NCI-H2029 (cell line): ENCODE measurements at places on chromosomes 2 and 18.

- DNase-seq: no peak
Measured at GRCh38 chr2:209726311-209726710, 45.3 kb upstream of the UNC80 start.

DNA sequence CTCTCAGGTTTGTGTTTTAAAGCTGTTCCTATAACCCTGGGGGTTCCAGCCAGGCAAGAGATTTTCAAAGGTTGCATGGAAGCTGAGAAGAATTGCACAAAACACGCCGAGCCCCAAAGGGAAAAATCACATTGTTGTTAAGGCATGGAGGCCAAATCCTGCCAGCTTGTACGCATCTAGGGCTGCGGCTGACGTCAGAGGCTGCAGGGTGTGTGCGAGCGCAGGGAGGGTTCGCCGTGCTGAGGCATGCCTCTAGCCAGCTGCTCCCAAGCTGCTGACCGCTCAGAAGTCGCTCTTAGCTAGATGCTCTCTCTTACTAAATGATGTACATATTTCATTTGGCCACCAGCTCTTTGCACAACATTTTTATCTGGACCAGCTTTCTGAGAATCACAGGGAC, 191.8 kb downstream of the LPIN1 start:
- no peak for DNase-seq

GRCh38 chr2:26174691-26175465, 2.0 kb downstream of the GAREM2 start:
- DNase-seq: no peak

GRCh38 chr2:11411768-11412448, 54.1 kb downstream of the E2F6 start:
- peak; percentile 24 for DNase-seq

DNA sequence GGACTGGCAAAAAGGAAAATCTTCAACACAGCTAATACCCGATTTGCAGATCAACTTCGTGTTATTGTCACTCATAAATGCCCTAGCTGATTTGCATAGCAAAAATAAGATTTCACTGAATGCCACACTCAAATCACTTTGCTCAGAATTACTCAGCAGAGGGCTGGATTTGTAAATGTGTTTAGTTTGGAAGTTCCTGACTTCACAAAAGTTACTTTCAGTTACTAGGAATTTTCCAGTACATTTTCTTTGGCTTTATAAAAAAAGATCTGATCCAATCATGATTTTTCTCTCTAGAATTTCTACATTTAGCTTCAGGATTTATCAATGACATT, 433.3 kb upstream of the ID2 start:
- DNase-seq: no peak

GRCh38 chr2:85801871-85802270, 48.1 kb downstream of the ATOH8 start:
- DNase-seq: no peak

- DNase-seq: no peak
Measured at GRCh38 chr2:68798569-68798968, 64.0 kb downstream of the ARHGAP25 start.

- no peak for DNase-seq
Measured at GRCh38 chr2:52465287-52465686, 1302.3 kb upstream of the CHAC2 start.

GRCh38 chr2:165016772-165017411, 61.6 kb upstream of the SLC38A11 start:
- DNase-seq: peak; percentile 40

- DNase-seq: no peak
Measured at GRCh38 chr2:36338827-36339145, 16.8 kb upstream of the CRIM1 start.

- no peak for DNase-seq
Measured at GRCh38 chr2:173511942-173512341, 157.3 kb downstream of the CDCA7 start.

DNA sequence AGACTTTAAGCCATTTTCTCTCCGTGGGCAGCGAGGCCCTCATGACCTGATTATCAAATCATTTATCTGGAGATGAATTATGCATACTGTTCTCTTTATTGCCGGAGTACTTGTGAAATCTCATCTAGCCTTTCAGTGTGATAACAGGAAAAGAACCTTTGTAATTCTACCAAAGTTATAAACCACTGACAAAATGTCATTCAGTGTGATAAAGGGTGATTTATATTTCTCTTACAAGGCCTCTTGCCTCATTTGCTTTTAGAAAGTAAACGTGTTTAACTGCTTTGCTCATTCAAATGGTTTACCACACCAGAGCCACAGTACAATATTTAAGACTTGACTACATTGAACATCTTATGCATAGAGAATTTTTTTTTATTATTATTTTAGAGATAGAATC, 13.8 kb downstream of the MTCL1 start:
- DNase-seq: no peak

DNA sequence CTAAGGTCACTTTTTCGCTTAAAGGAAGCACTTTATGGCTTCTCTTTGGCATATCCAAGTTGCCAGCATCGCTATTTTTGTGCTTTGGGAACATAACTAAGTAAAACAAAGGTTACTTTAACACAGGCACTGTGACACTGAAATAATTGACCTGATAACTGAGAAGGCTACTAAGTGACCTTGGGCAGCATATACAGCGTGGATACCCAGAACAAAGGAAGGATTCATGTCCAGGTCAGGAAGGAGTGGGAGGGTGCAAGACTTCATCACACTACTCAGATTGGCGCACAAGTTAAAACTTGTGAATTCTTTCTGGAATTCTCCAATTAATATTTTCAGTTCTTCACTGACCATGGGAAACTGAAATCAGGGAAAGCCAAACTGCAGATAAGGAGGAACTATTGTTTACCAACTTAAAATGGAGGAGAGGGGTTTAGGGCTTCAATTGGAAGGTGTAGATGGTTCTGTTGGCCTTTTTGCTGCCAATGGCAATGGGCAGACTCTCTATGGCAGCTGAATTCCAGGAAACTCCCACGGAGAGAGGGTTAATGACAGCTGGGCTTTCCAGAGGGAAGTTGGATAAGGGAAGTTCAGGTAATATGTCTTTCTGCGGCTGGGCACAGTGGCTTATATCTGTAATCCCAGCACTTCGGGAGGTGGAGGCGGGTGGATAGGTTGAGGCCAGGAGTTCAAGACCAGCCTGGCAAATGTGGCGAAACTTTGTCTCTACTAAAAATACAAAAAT, 45.3 kb downstream of the COMMD1 start:
- no peak for DNase-seq

DNA sequence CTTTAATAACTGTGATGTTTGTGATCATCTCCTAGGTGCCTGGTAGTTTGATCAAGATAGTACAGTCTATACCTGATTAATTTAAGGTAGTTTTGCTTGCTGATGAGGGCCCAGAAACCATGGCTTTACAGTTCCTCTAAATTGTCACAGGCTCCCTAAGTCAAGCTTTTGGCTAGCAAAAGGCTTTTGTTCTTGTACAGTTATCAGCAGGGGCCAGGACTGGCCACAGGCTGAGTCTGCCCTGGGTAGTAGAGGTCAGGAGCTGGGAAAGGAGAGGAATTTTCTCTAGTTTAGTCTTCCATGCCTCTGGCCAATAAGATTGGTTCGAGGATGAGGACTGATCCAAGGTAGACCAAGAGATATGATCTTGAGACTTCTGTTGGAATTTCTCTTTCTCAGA, 3.6 kb upstream of the BOD1L2 start:
- DNase-seq: no peak

- no peak for DNase-seq
Measured at GRCh38 chr2:31089645-31090044, 48.6 kb downstream of the GALNT14 start.

DNA sequence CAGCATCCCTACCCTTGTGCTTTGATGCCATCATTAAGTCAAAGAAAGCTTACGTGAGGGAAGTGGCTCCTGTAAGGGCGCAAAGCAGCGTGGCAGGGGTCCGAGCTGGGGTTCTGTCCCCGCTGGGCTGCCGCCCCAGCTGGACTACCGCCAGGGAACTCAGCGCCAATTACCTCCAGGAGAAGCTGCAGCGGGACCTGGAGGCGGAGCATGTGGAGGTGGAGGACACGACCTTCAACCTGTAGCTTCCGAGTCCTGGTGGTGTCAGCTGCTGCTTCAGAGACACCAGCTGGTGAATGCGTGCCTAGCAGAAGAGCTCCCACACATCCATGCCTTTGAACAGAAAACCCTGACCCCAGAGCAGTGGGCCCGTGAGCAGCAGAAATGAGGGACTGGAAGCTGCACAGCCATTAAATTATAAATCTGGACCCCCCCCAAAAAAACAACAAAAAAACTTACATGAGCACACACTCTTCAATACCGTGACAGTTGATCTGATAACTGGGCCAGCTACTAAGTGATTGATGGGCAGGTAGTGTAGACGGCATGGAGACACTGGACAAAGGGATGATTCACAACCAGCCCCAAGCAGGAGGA, 20.1 kb upstream of the YES1 start:
- peak; percentile 15 for DNase-seq

GRCh38 chr2:139353874-139354273, 573.7 kb upstream of the NXPH2 start:
- no peak for DNase-seq

DNA sequence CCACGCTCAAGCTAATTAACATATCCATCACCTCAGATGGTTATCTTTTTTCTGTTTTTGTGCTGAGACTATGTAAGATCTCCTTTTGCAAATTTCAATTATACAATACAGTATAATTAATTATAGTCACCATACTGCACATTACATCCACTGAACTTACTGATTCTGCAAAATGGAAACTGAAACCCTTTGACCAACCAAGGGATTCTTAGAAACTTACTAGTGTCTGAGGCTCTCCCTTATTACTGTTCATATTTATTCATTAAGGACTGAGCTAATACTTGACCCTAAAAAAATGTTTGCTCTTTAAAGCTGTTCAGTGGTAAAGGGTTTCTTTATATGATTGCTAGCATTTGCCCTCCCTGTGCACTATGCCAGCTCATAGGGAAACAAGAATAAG, 50.7 kb downstream of the ADAM23 start:
- DNase-seq: no peak

DNA sequence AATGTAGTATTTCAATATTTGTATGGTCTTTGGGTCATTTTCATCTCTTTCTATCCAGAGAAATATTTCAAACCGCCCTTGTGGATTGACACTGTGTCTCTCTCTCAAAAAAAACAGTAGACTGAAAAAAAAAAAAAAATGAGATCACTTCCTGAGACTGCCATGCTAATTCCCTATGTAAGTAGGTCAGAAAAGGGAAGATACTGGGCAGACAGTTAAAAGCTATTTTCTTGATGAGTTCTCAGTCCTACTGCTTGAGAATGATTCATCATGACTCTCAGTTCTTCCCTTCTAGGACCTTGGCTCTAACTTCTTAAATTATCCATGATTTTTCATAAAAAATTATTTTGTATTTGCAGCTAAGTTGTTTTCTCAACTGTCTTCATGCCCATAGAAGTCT, 672.3 kb upstream of the REG3G start:
- no peak for DNase-seq

DNA sequence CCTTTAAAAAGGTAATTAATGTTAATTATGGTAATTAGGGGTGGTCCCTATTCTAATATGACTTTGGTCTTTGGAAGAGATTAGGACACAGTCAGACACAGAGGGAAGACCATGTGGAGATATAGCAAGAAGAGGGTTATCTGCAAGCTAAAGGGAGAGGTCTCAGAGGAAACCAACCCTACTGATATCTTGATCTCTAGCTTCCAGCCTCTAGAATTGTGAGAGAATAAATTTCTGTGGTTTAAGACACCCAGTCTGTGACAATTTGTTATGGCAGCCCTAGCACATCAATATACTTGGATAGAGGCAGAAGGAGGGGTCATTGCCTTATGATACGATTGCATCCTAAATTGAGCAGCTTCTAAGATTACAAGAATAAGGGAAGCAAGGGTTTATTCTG, 21.3 kb upstream of the NT5C1B start:
- no peak for DNase-seq

GRCh38 chr2:64533882-64534281, 9.8 kb downstream of the AFTPH start:
- no peak for DNase-seq

GRCh38 chr2:229519655-229520430, 194.5 kb downstream of the DNER start:
- no peak for DNase-seq

- peak; percentile 30 for DNase-seq
Measured at GRCh38 chr18:24014062-24014985, at the start of gene TTC39C. TTC39C (plus strand) TSS chr18:24014754; CDS start chr18:24014872, 118 bp downstream.

- DNase-seq: no peak
Measured at GRCh38 chr2:202115479-202115971, 42.5 kb downstream of the KIAA2012 start.

DNA sequence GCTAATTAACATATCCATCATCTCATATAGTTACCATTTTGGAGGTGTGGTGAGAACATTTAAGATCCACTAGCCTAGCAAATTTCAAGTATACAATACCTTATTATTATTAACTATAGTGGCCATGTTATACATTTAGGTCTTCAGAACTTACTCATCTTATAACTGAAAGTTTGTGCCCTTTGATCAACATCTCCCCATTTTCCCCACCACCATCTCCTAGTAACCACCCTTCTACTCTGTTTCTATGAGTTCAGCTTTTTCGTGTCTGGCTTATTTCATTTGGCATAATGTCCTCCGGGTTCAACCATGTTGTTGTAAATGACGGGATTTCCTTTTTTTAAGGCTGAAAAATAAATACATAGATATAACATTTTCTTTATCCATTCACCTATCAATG, 15.9 kb downstream of the NEURL3 start:
- DNase-seq: no peak

DNA sequence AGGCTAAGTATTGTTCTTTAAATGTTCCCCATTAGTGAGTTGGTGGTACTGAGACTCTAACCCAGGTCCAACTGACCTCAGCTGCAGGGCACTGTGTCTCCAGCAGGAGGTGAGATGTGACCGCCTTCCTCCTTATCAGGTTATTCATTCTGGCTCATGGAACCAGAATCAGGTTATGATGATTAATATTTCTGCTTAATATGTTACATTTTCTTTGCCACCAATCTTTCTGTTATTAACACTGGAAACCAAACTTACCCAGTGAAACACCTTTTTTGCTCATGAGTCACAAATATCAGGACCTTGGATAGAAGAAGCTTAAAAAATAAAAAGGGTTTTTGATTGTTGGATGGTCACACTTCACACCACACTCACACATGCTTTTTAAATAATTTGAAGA, 85.4 kb downstream of the DPP4 start:
- DNase-seq: no peak

- DNase-seq: no peak
Measured at GRCh38 chr2:223896833-223897311, 48.3 kb downstream of the WDFY1 start.

DNA sequence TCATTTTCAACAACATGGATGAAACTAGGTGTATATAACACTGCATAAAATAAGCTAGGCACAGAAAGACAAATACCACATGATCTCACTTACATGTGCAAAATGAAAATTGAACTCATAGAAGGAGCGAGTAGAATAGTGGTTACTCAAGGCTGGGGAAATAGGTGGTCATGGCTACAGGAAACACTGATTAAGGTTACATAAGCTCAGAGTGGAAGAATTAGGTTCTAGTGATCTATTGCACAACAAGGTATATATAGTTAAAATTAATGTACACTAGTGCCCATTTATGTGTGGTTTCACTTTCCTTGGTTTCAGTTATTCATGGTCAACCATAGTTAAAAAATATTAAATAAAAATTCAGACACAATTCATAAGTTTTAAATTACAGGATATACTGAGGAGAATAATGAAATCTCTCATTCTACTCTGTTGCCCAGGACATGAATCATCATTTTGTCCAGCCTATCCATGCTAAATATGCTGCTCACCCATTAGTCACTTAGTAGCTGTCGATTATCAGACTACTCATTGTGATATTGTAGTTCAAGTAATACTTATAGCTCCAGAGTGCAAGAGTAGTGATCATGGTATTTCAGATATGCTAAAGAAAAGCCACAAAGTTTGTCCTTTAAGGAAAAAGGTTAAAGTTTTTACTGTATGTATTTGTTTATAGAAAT, 1530.9 kb upstream of the LRRTM1 start:
- DNase-seq: no peak
